ENCODE measurements at places on chromosomes 2 and 18. TPM values are rescaled to one million over a fixed set of nuclear protein-coding genes. Genes with fewer than 3 reads are reported as not detected.

Gene TMEM247
- not detected for total RNA-seq

Gene BCL11A
- 0.79 TPM for total RNA-seq

Gene SH3RF3
- total RNA-seq: 8.6 TPM

Gene TMEM200C
- not detected for total RNA-seq

Gene TCF7L1
- not detected for total RNA-seq

Gene SLC16A14
- not detected for total RNA-seq

Gene LHCGR
- total RNA-seq: not detected

Gene SERPINB3
- total RNA-seq: not detected

Gene CCDC93
- total RNA-seq: 8.8 TPM

Gene CGREF1
- 19.0 TPM for total RNA-seq

Gene FZD7
- total RNA-seq: 13.5 TPM

Gene TMEM163
- 0.42 TPM for total RNA-seq

Gene SPOPL
- total RNA-seq: 9.2 TPM

Gene GULP1
- 49.0 TPM for total RNA-seq

Gene ANKRD62
- not detected for total RNA-seq

Gene MC5R
- total RNA-seq: 0.32 TPM

Gene HOXD12
- total RNA-seq: 0.60 TPM

Gene TEX44
- not detected for total RNA-seq

Gene IL1F10
- not detected for total RNA-seq
